Stimulated activated CD4-positive, alpha-beta T cell treated with anti-CD3 and anti-CD28 coated beads, TNF-alpha, amount 100 ng/mL, for 24 hours (primary cell): ENCODE measurements at places on chromosomes 11 and 22.
A peak's percentile ranks its signal among the peaks of the same experiment; 100 is the strongest.

DNA sequence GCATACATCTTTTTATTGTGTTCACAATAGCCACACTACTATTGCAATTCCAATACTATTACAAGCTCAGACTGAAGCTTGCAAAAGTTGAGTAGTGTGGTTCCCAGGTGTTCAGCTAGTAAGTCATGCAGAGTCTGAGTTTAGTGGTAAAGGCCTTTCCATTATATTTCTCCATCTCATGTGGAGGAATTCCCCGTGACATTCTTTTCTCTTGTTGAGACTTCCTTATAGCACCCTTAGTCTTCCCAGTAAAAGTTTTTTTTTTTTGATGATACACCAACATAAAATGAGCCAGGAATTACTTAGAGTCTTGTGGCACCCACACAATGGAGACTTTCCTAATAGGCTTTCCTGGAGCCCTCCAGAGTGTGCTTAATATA lies 110.8 kb downstream of the UVRAG start:
- no peak for DNase-seq

DNA sequence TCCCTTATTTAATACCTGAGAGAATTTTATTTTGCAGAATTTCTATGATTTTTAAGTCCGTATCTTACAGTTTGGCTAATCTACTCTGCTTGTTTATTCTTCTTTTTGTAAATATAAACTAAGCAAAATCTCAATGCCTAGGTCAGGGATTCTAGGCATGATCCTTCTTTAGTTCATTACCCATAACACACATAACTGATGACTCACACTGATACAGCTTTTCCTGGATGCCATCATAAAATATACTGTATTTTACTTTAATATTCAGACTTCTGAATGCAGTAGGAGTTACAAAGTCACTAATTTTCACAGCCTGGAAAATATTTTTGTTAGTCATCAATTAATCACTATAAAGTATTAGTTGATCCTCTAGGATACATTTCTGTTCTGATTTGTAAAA lies 898.2 kb upstream of the RAG2 start:
- no peak for DNase-seq

DNA sequence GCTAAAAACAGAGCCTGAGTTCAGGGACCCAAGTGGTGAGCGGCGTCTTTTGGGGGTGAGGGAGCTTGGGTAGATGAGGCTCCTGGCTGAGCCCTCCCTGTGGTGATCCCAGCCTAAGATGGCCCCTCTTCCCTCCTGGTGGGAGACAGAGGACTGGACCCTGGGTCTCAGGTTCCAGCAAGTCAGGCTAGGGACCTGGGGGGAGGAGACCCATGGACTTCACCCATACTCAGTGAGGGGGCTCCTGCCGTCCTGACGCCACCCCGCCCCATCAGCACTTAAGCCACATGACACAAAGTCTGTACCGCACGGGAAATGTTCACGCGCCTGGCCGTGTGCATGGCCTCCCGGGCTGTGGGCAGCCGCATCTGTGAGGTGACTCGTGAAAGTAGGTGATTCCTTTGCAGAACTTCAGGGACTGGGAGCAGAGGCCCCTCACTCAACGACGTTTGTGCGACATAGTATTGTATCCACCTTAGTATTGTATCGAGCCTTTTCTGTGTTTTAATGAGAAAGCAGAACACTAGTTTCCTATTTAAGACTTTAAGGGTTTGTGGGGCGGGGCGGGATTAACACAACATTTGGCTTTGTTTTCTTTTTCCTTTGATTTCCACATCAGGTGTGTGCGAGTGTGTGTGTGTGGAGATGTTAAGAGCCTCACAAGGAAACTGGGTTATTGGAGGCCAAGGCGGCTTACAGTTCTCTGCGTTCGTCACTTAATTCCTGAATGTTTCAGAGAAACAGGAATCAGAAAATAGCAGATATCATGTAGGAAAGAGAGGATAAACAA lies 18.4 kb upstream of the TMEM191C start:
- no peak for DNase-seq

- no peak for DNase-seq
Measured at GRCh38 chr22:50186761-50187523, 1.2 kb downstream of the TRABD start.

DNA sequence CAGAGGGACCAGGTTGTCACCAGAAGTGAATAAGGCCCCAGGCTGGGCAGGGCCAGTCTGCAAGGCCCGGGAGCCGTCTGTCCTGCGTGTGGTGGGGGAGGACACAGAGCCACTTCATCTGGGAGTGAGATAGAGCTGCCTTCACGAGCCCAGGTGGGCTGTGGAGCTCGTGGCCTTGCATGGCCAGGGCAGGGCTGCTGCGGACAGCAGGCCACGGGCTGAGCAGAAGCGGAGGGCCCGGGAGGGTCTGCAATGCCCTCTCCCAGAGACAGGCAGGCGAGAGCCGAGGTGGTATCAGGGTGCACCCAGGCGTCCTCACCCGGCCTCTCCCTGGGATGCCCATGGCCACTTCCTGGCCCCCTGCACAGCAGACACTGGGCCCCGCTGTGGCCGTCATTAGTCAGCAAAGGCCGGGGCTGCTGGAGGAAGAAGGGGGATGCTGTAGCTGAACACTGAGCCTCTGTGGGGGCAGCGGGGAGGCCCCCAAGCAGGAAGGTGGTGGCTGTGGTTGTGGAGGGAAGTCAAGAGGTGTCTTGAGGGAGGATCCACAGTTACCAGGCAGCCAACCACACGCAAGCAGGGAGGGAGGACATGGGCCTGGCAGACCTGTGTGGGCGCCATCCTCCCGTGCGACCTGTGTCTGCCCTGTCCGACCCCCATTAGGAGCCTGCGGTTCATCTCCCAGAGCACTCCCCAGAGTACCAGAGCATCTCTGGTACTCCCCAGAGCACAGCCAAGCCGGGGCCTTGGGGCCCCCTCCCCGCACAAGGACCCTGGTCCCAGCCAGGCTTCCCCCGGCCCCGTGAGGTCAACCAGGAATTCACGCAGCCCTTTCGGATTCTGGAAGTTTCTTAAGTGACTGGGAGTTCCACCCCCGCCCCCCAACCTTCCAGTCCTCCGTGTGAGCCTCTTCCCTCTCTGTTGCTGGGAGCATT lies 1109.5 kb downstream of the BRD1 start:
- no peak for DNase-seq

DNA sequence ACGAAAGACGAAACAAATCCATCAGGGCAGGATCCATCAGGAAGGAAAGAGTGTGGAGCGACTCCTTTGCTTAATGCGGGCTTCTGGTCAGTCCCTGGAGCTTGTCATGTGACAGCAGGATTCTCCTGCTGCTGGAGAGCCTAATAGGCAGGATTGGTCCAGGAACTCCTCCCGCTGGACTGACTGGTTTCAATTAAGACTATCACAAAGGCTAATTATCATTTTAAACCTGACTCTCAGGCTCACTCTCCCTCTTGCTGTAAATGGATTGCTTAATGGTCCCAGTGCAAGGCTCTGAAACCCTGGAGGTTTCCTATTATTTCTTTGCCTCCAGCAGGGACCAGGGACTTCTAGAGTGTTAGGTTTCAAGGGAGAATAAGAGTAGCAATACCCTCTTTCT lies 493.8 kb downstream of the NTM start:
- no peak for DNase-seq

DNA sequence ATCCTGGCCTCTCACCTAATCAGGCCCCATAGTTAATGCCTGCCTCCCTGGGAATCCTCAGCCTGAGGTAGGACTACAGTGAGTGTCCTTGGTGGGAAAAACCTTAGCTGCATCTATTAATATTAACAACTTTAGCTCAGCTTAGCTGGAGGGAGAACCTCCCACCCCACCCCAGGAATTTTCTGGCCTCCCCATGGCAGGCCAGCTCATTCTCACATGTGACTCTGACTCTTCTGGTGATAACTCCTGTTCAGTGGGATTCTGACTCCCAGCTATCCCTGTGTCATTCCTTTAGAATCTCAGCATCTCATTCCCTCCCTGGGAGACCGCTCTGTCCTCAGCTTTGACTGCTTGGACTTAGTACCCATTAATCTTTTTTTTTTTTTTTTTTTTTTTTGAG lies 14.5 kb downstream of the ART5 start:
- no peak for DNase-seq

GRCh38 chr22:40463017-40463631 lies 92.7 kb downstream of the SGSM3 start:
- peak; percentile 26 for DNase-seq

GRCh38 chr22:36439481-36440271 lies 41.8 kb downstream of the TXN2 start:
- DNase-seq = no peak

- DNase-seq = peak; percentile 28
Measured at GRCh38 chr11:12110714-12111548, 541 bp downstream of the MICAL2 start.

- no peak for DNase-seq
Measured at GRCh38 chr11:873706-874105, 31.1 kb downstream of the TSPAN4 start.

GRCh38 chr22:40484906-40485669 lies 114.7 kb downstream of the SGSM3 start:
- no peak for DNase-seq

- DNase-seq = no peak
Measured at GRCh38 chr11:11220786-11221185, 132.3 kb downstream of the CSNK2A3 start.

DNA sequence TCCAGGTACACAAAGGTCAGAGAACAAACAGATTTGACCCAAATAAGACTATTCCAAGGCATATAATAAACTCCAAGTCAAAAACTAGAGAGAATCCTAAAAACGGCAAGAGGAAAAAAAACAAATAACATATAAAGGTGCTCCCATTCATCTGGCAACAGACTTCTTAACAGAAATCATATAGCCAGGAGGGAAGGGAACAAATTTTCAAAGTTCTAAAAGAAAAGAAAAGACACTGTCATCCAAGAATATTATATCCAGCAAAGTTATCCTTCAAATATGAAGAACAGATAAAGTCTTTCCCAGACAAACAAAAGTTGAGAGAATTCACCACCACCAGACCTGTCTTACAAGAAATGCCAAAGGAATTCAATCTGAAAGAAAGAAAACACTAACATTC lies 11.1 kb downstream of the EFCAB6 start:
- no peak for DNase-seq

GRCh38 chr11:75450826-75451821 lies 18.1 kb upstream of the KLHL35 start:
- DNase-seq = no peak

- no peak for DNase-seq
Measured at GRCh38 chr11:115984228-115984627, 480.0 kb upstream of the CADM1 start.

DNA sequence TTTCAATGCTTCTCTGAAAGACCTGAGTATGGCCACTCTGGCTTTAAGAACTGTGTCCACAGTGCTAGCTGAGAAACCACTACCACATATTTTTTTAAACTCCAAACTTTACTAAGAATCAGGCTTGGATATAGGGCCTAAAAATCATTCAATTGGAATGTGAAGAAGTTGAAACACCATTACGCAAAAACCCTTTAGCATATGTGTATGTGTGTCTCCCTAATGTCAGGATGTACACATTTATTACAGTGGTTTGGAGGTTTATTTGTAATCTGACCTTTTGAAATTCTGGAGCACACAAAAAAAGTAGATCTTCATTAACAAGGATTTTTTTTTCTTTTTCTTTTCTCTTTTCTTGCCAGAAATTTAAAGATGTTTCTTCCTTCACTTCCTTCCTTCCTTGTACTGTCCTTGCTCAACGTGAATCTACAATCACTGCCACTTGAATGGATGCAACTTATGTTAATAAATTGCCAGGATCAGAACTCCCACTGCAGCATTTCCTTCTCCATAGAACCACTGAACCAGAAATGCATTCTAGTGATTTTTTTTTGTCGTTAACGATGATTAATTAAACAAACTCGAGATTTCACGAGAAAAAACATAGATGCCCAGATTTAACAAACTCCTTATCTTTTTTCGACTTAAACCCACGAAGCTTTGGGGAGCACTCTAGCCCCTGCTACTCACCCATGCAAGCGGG lies 3.1 kb upstream of the ADM start:
- no peak for DNase-seq

DNA sequence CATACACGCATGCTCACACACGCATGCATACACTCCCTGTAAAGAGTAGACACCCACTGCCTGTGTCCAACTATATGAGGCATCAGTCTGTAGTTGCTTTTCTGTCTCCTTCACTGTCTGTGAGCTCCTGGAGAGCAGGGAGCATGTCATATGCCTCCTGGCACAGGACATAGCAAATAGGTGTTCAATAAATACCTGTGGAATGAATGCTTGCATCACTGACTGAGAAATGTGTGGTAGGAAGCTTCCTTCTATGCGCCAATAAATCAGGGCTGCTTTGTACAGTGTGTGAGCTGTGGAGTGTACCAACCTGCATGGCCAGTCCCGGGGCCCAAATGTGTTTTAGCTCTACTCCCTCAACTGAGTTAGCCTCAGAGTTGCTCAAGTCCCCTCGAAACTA lies 37.2 kb upstream of the NAV2 start:
- DNase-seq = no peak
